ENCODE measurements at places on chromosomes 4 and X. TPM values are rescaled to one million over a fixed set of nuclear protein-coding genes. Genes with fewer than 3 reads are reported as not detected.

Gene MPC1L
- polyA plus RNA-seq, result 0.19 TPM

Gene ADGRA3
- 17.2 TPM for polyA plus RNA-seq

DNA sequence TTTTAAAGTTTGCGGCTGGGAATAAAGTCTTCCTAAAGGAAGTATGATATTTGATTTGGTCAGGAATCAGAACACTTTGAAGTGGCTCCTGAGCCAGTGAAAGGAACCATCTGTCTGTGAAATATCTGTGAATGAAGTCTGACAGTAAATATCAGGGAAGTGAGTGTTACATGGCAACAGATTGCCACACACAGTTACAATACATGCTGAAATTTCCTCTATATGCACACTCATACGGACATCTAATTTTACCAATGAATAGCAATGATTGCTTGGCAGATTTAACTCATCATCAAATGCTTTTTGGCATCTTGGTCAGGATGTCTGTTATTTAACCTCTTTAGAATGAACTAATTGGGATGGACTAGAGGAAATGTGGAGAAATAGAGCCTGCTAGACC is 1023.8 kb downstream of the FAT4 start:
- H3K4me3 ChIP-seq, result no peak overlapping the region
- no peaks in the 10 kb centered on the region for H3K27me3 ChIP-seq
- no peaks in the 10 kb centered on the region for H3K4me1 ChIP-seq
- no peak overlapping the region for H3K27ac ChIP-seq
- peak; percentile 21 for DNase-seq
- H3K36me3 ChIP-seq, result no peaks in the 10 kb centered on the region

Gene ENPEP
- polyA plus RNA-seq, result not detected

Gene SAGE1
- not detected for polyA plus RNA-seq

DNA sequence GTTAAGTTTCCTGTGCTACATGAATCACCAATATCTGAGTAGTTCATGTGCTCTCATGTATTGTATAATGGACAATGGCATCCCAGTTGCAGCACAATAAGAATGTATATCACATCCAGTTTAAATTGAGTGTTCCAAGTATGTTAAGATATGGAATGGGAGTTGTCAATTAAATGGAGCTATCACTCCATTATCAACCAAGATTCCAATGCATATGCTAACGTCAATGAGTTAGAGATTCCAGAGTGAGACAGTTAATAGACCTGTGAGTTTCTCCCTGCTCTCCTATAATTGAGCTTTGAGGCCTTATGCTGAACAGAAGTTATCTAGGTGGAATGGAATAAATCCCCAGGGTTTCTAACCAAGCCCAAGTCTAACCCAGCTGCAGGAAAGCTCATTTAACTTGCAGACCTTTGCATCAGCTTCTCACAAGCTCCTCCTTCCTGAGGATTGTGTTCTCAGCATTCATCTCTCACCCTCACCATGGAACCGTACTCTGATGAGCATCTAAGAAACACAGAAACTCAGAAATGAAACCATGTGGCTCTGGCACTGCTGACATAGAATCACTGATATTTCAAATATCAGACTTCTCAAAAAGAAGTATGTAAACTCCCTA is 84.8 kb downstream of the TIGD2 start:
- H3K27ac ChIP-seq, result no peak overlapping the region
- H3K4me3 ChIP-seq, result no peak overlapping the region
- no peaks in the 10 kb centered on the region for H3K36me3 ChIP-seq
- H3K4me1 ChIP-seq, result peaks cover 3% of the 10 kb centered on the region

GRCh38 chrX:38954520-38954919 is 153.3 kb downstream of the MID1IP1 start:
- H3K36me3 ChIP-seq, result no peaks in the 10 kb centered on the region
- H3K27ac ChIP-seq, result no peak overlapping the region
- no peaks in the 10 kb centered on the region for H3K27me3 ChIP-seq
- no peaks in the 10 kb centered on the region for H3K4me1 ChIP-seq

DNA sequence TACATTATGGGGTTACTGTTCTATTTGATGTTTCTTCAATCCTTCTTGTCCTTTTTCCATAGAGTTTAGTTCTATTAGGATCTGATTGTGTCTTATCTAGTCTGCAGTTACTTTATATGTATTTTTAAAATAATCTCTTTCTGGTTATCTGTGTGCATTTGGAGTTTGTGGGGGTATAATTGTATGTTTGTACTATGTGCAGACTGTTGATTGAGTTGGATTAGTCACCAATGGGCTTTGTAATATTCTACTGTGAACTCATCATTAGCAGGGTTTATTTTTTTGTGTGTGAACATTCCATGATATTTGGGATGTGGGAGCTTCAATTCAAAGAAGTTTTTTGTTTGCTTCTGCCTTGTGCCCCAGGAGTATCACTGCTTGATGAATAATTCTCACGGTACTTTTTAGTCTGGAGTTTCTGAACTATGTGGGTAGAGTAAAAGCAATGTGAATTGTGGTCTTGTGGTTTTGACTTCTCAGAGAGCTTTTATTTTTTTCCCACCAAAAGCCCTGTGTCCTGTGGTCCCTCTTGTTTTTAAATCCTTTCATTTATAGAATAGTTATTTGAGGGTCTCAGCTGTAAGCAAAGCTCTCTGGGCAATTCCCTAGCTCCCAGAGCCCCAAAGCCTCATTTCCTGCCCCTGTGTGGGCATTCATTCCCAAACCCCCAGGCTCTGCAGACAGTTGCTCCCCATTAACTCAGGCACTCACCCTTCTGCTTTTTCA is 127.8 kb downstream of the PHKA2 start:
- no peaks in the 10 kb centered on the region for H3K36me3 ChIP-seq
- H3K4me1 ChIP-seq, result no peaks in the 10 kb centered on the region
- no peak for DNase-seq
- no peak overlapping the region for H3K4me3 ChIP-seq

DNA sequence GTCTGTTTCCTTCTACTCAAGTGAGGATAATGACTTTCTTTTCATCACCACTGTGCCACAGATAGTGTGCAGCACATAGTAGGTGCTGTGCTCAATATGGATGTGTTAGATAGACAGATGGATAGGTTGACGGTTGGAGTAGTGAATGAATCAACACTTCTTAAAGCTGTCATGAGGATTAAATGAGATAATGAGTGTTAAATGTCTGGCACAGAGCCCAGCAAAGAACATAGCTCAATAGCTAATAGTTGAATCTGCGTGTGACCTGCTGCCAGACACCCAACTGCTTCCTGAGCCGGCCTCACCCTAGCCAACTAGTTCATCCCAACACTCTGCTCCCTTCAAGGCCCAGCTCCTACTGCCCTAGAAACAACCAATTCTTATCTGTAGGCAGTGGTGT is 67.7 kb upstream of the PJA1 start:
- DNase-seq, result no peak
- no peaks in the 10 kb centered on the region for H3K4me1 ChIP-seq
- H3K27me3 ChIP-seq, result no peaks in the 10 kb centered on the region
- H3K27ac ChIP-seq, result no peak overlapping the region
- H3K36me3 ChIP-seq, result no peaks in the 10 kb centered on the region

GRCh38 chr4:159111416-159111815 is 8.5 kb downstream of the RAPGEF2 start:
- peaks cover 18% of the 10 kb centered on the region for H3K4me1 ChIP-seq
- no peak for DNase-seq
- H3K36me3 ChIP-seq, result no peaks in the 10 kb centered on the region
- H3K27me3 ChIP-seq, result no peaks in the 10 kb centered on the region
- H3K4me3 ChIP-seq, result no peak overlapping the region
- no peak overlapping the region for H3K27ac ChIP-seq

DNA sequence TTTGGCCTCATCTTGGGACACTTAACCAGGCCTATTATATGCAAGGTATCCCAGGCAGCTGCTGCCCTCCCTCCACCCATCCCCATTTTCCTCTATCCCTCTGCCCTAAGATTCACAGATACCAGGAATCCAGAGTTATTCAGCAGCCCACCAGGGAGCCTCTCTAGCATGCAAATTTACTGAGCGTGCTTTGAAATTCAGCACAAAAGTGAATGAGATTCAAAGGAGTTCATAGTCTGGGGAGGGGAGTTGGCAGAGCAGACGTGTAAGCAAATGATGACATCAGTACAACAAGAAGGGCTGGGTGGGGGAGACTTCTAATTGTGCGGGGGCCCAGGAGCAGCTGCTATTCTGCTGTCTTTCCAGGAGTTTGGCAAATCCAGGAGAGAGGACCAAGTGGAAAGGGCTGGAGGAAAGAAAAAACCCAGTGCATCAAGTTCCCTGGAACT is 1.7 kb upstream of the MTM1 start:
- no peak overlapping the region for H3K4me3 ChIP-seq
- no peak overlapping the region for H3K27ac ChIP-seq
- no peaks in the 10 kb centered on the region for H3K27me3 ChIP-seq
- no peaks in the 10 kb centered on the region for H3K36me3 ChIP-seq

DNA sequence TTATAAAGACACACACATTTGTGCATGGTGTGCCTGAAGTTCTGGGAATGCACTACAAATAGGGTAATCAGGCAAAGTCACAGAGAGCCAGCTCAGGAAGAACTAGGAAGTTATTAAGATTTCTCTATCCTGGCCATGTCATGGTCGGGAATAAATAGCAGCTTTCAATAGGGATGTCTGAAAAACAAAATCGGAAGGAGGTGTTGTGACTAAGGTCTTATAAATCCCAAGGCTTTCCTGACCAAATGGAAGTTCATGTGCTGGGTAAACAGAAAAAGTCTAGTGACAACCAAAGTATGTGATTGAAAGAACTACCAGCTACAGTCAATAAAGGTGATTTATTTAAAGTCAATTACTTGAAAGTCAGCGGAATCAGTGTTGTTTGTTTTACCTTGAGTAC is 262.5 kb upstream of the HS3ST1 start:
- no peaks in the 10 kb centered on the region for H3K27me3 ChIP-seq
- no peaks in the 10 kb centered on the region for H3K36me3 ChIP-seq
- H3K4me1 ChIP-seq, result peaks cover 22% of the 10 kb centered on the region
- H3K27ac ChIP-seq, result peak overlapping the region; percentile 55

Gene FANCB
- 0.64 TPM for polyA plus RNA-seq

Gene GABRG1
- polyA plus RNA-seq, result not detected

GRCh38 chr4:184825141-184825895 is 450 bp downstream of the ACSL1 start:
- H3K36me3 ChIP-seq, result no peaks in the 10 kb centered on the region
- H3K4me3 ChIP-seq, result peak overlapping the region; percentile 38
- DNase-seq, result peak; percentile 30

DNA sequence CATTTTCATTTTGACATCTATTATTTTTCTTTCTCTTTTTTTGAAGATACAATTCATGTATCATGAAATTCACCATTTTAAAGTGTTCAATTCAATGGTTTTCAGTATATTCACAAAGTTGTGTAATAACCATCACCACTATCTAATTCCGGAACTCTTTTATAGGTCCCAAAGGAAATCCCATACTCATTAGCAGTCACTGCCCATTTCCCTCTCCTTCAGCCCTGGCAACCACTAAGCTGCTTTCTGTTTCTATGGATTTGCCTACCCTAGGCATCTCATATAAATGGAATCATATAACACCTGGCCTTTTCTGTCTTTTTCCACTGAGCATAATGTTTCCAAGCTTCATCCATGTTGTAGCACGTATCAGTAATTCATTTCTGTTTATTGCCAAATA is 3.2 kb upstream of the FGF2 start:
- no peaks in the 10 kb centered on the region for H3K36me3 ChIP-seq
- H3K4me1 ChIP-seq, result peaks cover 8% of the 10 kb centered on the region
- DNase-seq, result peak; percentile 36

GRCh38 chr4:136812100-136812880 is 720.0 kb downstream of the PCDH18 start:
- DNase-seq, result no peak
- no peaks in the 10 kb centered on the region for H3K4me1 ChIP-seq

DNA sequence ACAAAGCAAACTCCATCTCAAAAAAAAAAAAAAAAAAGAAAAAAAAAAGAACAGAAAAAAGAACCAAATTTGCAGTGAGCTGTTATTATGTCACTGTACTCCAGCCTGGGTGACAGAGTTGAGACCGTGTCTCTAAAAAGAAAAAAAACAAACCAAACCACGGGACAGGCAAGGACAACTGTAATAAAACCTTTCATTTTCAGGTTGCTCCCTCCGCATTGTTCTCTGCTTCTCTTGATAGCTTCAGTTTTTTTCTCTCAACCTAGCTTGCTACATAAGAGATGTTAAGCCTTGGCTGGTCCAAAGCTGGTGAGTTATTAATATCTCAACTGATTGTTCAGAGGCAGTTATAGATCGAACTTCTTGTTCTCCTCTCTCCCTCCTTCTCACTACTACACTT is 23.1 kb upstream of the ELF2 start:
- no peaks in the 10 kb centered on the region for H3K36me3 ChIP-seq
- no peak for DNase-seq
- no peaks in the 10 kb centered on the region for H3K27me3 ChIP-seq

GRCh38 chr4:181987392-181987791 is 255.8 kb upstream of the TENM3 start:
- H3K27me3 ChIP-seq, result no peaks in the 10 kb centered on the region
- DNase-seq, result no peak
- H3K27ac ChIP-seq, result no peak overlapping the region
- no peaks in the 10 kb centered on the region for H3K36me3 ChIP-seq
- no peaks in the 10 kb centered on the region for H3K4me1 ChIP-seq
- H3K4me3 ChIP-seq, result no peak overlapping the region

Gene NDP
- 0.14 TPM for polyA plus RNA-seq

DNA sequence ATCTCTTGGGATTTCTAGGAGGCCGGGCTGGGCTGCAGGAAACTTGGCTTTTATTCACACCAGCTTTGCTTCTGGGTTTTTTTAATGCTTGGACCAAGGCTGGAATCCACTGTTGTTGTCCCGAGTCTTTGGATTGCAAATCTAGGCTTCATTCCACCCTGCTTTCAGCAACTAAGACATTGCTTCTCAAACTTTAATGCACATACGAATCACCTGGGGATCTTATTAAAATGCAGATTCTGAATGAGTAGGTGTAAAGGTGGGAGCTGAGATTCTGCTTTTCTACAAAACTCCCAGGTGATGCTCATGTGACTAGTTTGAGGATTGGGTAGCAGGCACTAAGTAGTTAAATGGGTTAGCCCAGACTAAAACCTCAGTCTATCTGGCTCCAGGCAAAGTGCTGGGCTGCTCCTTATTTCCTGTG is 39.2 kb upstream of the GPC4 start:
- H3K27ac ChIP-seq, result no peak overlapping the region
- DNase-seq, result no peak
- no peaks in the 10 kb centered on the region for H3K4me1 ChIP-seq
- H3K4me3 ChIP-seq, result no peak overlapping the region

- H3K27ac ChIP-seq, result no peak overlapping the region
- no peak overlapping the region for H3K4me3 ChIP-seq
- DNase-seq, result no peak
- no peaks in the 10 kb centered on the region for H3K4me1 ChIP-seq
- no peaks in the 10 kb centered on the region for H3K36me3 ChIP-seq
- no peaks in the 10 kb centered on the region for H3K27me3 ChIP-seq
Observed at GRCh38 chr4:186693894-186694293, 29.8 kb downstream of the FAT1 start.

DNA sequence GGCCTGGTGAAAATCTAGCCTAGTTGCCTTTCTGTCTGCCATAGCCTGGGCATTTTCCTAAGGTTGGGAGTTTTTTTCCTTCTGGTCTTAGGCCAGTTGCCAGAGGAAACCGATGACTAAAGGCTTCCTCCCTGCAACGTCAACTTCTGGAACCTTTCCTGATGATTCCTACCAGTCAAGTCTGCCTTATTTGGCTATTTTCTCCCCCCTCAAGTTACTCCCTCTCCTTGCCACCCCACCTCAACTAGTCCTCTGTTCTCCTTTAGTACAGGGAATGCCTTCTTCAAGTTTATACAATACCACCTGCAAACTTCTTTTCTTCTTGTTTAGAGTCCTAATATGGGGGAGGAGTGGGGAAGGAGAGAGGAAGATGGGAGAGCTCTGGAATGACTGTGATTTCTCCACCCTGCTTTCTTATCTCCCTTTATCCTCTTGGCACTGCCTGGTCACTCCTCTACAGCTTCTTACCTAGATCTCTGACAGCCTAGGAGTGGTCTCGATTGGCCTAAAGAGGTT is 10.6 kb downstream of the MSN start:
- DNase-seq, result peak; percentile 94
- H3K27ac ChIP-seq, result peak overlapping the region; percentile 94
- no peak overlapping the region for H3K4me3 ChIP-seq
- H3K36me3 ChIP-seq, result peaks cover 4% of the 10 kb centered on the region
- peaks cover 78% of the 10 kb centered on the region for H3K4me1 ChIP-seq
